ENCODE measurements at places on chromosomes 1 and 21. TPM values are rescaled to one million over a fixed set of nuclear protein-coding genes. Genes with fewer than 3 reads are reported as not detected.
A peak's percentile ranks its signal among the peaks of the same experiment; 100 is the strongest.

The TOR1AIP1 gene
- polyA plus RNA-seq, result 58.7 TPM

The AMY2A gene
- 0.45 TPM for polyA plus RNA-seq

The TSPAN1 gene
- polyA plus RNA-seq, result 2.3 TPM

The ATP6V1G3 gene
- not detected for polyA plus RNA-seq

The FHAD1 gene
- 1.1 TPM for polyA plus RNA-seq

The RIMS3 gene
- polyA plus RNA-seq, result 1.9 TPM

The DEGS1 gene
- polyA plus RNA-seq, result 56.4 TPM

The CYP2J2 gene
- polyA plus RNA-seq, result 2.2 TPM

The SELL gene
- polyA plus RNA-seq, result 4.1 TPM

The MACF1 gene
- polyA plus RNA-seq, result 476 TPM

The S100A2 gene
- 1.3 TPM for polyA plus RNA-seq

The SMPDL3B gene
- 10.5 TPM for polyA plus RNA-seq

The MAP3K21 gene
- 18.6 TPM for polyA plus RNA-seq

The SH2D2A gene
- polyA plus RNA-seq, result 0.64 TPM

DNA sequence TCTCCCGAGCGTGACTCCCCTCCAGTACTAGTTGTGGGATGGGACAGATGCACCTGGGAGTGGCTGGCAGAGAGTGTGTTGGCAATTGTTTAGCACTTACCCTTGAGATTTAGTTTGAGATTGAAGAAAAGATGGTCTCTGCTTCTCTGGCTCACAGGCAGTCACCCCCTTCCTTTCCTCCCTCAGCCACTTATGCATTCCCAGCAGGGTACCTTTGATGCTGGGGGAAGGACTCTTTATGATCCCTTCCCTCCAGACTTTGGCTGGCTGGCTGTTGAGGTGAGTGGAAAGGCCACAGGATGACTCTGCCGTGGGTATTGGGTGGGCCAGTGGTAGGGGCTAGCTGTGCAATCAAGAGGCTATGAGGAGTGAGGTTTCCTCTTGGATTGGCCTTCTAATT lies 236.8 kb downstream of the CAMTA1 start:
- no peak overlapping the region for H3K27ac ChIP-seq
- no peak overlapping the region for H3K4me3 ChIP-seq
- H3K27me3 ChIP-seq, result peaks cover 10% of the 10 kb centered on the region
- no peaks in the 10 kb centered on the region for H3K4me1 ChIP-seq
- DNase-seq, result no peak
- H3K36me3 ChIP-seq, result no peaks in the 10 kb centered on the region

DNA sequence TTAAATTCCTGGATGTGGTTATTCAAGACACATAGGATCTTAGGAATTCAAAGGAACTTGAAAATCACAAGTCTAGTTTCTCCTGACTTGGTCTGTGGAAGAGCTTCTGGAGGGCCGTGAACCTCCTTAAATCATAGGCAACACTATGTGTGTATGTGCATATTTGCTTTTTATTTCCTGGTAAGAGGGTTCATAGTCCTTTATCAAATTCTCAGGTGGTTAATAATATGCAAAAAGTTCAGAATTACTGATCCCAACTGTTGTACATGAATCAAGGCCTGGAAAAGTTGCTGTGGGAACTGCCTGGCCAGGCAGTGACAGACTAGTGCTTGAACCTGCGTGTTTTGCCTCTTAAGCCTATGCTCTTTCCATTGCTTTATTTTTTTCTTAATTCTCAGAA lies 12.9 kb downstream of the MTR start:
- no peaks in the 10 kb centered on the region for H3K27me3 ChIP-seq
- DNase-seq, result no peak
- H3K27ac ChIP-seq, result no peak overlapping the region
- no peaks in the 10 kb centered on the region for H3K4me1 ChIP-seq

GRCh38 chr1:8415526-8416278 lies 97.8 kb downstream of the SLC45A1 start:
- H3K36me3 ChIP-seq, result peaks cover 34% of the 10 kb centered on the region
- peaks cover 25% of the 10 kb centered on the region for H3K4me1 ChIP-seq
- no peaks in the 10 kb centered on the region for H3K27me3 ChIP-seq
- no peak overlapping the region for H3K4me3 ChIP-seq
- no peak for DNase-seq

DNA sequence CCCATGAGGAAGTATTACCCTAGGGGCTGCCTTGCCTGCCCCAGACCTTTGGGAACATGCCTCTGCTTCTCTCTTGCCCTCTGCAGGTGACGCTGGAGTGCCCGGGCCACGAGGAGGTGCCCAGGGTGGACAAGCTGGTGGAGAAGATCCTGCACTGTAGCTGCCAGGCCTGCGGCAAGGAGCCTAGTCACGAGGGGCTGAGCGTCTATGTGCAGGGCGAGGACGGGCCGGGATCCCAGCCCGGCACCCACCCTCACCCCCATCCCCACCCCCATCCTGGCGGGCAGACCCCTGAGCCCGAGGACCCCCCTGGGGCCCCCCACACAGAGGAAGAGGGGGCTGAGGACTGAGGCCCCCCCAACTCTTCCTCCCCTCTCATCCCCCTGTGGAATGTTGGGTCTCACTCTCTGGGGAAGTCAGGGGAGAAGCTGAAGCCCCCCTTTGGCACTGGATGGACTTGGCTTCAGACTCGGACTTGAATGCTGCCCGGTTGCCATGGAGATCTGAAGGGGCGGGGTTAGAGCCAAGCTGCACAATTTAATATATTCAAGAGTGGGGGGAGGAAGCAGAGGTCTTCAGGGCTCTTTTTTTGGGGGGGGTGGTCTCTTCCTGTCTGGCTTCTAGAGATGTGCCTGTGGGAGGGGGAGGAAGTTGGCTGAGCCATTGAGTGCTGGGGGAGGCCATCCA lies 7.8 kb upstream of the HTR6 start:
- no peak overlapping the region for H3K4me3 ChIP-seq
- peaks cover 24% of the 10 kb centered on the region for H3K27me3 ChIP-seq
- no peaks in the 10 kb centered on the region for H3K36me3 ChIP-seq
- no peak for DNase-seq
- no peak overlapping the region for H3K27ac ChIP-seq

GRCh38 chr1:22745669-22746585 lies 35.3 kb downstream of the EPHB2 start:
- no peaks in the 10 kb centered on the region for H3K27me3 ChIP-seq
- H3K36me3 ChIP-seq, result no peaks in the 10 kb centered on the region
- no peak overlapping the region for H3K27ac ChIP-seq
- H3K4me1 ChIP-seq, result peaks cover 19% of the 10 kb centered on the region
- DNase-seq, result no peak

GRCh38 chr1:42941640-42942330 lies 16.9 kb downstream of the SLC2A1 start:
- peak overlapping the region; percentile 58 for H3K27ac ChIP-seq
- H3K4me1 ChIP-seq, result peaks cover 65% of the 10 kb centered on the region
- H3K27me3 ChIP-seq, result no peaks in the 10 kb centered on the region
- DNase-seq, result peak; percentile 92

- no peaks in the 10 kb centered on the region for H3K36me3 ChIP-seq
- no peak overlapping the region for H3K4me3 ChIP-seq
- peak; percentile 61 for DNase-seq
- H3K4me1 ChIP-seq, result peaks cover 40% of the 10 kb centered on the region
These were observed 43.2 kb upstream of the TACSTD2 start for GRCh38 chr1:58620259-58620658.

GRCh38 chr1:25566730-25567341 lies 23.4 kb downstream of the LDLRAP1 start:
- peaks cover 20% of the 10 kb centered on the region for H3K4me1 ChIP-seq
- H3K27ac ChIP-seq, result no peak overlapping the region
- no peak overlapping the region for H3K4me3 ChIP-seq
- H3K36me3 ChIP-seq, result peaks cover 42% of the 10 kb centered on the region
- H3K27me3 ChIP-seq, result no peaks in the 10 kb centered on the region

DNA sequence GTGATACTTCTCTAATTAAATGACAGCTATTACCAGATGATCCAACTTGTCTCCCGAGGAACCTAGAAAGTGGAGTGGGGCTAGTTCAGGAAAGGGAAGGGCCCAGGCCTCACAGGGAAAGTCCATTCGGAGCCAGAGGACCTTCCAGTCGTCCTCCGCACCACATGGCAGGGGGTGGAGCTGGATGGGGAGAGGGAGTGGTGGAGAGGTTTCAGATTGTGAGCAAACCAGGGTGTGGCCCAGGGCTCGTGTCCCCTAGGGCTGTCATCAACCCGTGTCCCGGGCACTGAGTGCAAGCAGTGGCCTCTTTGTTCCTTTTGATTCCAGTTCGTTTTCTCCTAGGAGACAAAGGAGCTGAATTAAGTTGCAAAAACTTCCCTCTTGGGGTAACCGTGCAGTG lies 114.9 kb downstream of the HUNK start:
- H3K27me3 ChIP-seq, result no peaks in the 10 kb centered on the region
- H3K4me3 ChIP-seq, result no peak overlapping the region
- H3K4me1 ChIP-seq, result no peaks in the 10 kb centered on the region
- H3K27ac ChIP-seq, result no peak overlapping the region

GRCh38 chr1:178450871-178451270 lies 45.9 kb downstream of the CLEC20A start:
- DNase-seq, result no peak
- H3K4me3 ChIP-seq, result no peak overlapping the region
- no peaks in the 10 kb centered on the region for H3K27me3 ChIP-seq
- peaks cover 10% of the 10 kb centered on the region for H3K36me3 ChIP-seq
- H3K4me1 ChIP-seq, result no peaks in the 10 kb centered on the region
- H3K27ac ChIP-seq, result no peak overlapping the region

GRCh38 chr1:85320371-85321131 lies 44.1 kb upstream of the BCL10 start:
- H3K27ac ChIP-seq, result no peak overlapping the region
- DNase-seq, result no peak
- no peak overlapping the region for H3K4me3 ChIP-seq

DNA sequence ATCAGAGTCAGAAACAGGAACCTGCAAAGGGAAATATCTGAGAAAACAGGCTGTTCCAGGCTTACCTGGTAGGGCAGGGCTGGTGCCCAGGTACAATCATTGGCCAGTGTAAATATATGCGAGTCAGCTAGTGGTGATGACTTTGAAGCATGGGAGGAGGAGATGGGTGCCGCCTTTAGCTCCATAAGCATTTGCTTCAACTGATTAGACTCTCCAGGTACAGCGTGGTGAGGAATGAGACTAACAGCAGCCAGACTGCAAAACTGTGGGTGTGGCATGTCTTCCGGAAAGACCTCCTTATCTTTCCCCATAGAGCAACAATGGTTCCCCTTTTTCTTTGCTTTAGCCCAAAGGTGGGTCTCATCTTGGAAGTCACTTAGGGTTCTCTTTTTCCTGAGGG lies 137.2 kb downstream of the LRIG2 start:
- H3K27me3 ChIP-seq, result peaks cover 5% of the 10 kb centered on the region
- H3K27ac ChIP-seq, result peak overlapping the region; percentile 33
- no peak overlapping the region for H3K4me3 ChIP-seq
- DNase-seq, result no peak

DNA sequence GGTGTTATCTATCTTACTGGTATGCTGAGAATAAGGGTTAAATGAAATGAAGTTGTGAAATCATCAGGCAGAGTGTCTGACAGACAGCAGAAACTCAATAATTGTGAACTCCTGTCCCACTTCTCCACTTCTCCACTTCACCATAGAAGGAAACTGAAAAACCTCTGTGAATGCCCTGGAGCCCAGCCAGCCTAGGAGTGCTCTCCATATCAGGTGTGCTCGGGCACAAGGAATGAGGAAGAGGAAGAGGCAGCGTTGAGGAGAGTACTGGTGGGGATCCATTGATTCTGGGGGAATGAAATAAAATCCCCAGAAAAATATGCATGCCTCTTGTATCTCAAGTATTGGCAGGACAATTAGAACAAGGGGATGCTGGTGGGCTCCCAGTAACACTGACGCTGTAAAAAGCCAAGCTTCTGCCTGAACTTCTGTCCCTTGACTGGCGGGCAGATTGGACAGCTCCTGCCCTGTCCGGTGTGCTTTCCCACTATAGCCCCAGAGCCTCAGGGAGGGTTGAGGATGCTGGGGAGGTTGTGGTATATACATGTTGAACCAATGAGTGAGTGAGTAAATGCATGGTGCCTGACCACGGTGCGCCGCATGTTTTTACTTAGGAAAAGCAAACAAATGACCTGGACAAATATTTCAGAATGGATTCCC lies 47.7 kb downstream of the NMNAT2 start:
- no peak overlapping the region for H3K27ac ChIP-seq
- H3K27me3 ChIP-seq, result no peaks in the 10 kb centered on the region
- no peaks in the 10 kb centered on the region for H3K36me3 ChIP-seq
- no peak overlapping the region for H3K4me3 ChIP-seq

GRCh38 chr1:204442376-204443259 lies 31.0 kb upstream of the PPP1R15B start:
- no peak for DNase-seq
- peaks cover 34% of the 10 kb centered on the region for H3K4me1 ChIP-seq
- peak overlapping the region; percentile 9 for H3K27ac ChIP-seq
- H3K4me3 ChIP-seq, result no peak overlapping the region

DNA sequence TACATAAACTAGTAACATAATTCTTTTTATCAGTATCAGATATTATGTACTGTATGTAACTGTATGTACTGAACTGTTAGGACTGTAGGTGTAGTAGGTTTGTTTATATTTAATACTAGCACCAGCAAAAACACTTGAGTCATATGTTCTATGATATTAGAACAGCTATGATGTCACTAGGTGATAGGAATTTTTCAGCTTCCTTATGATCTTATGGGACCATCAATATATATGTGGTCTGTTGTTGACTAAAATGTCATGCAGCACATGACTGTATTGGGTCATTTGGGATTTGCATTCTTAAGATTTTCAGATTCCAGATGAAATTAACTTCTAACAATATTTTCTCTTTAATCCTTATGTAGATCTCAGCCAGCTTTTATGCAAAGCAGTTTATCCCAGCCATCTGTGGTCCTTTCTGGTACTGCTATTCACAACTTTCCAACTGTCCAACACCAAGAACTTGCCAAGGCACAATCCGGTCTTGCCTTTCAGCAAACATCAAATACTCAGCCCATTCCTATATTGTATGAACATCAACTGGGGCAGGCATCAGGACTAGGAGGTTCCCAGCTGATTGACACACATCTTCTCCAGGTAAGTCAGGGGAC lies 38.3 kb upstream of the MYOCOS start:
- no peaks in the 10 kb centered on the region for H3K27me3 ChIP-seq
- H3K4me3 ChIP-seq, result no peak overlapping the region
- H3K27ac ChIP-seq, result no peak overlapping the region

DNA sequence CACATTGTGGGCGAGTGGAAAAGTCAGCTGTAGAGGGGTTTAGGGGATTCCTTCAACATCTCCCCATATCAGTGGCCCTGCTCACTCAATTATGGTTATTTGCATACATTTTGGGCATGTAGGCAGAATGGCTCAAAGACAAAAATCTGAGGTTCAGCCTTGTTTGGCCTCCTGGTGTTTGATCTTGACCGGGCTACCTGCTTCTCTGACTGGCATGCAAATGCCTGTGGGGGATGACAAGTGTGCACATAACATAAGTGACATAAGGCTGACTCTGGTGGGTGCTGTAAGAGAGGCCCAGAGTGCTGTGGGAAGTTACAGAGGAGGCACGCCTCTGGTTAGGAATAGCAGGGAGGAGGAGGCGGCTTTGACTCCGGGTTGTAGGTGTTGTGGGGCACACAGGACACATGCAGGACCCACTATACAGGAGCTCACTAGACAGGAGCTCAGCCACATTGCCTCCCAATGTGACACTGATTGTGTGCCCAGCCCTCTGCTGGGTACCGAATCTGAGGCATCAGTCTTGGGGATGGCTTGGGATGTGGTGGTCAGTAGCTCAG lies 29.4 kb upstream of the IL19 start:
- H3K27ac ChIP-seq, result no peak overlapping the region
- H3K36me3 ChIP-seq, result no peaks in the 10 kb centered on the region
- no peak for DNase-seq

All from left lung (tissue), 14 donors.